ENCODE measurements at places on chromosomes 3 and 15.
A peak's percentile ranks its signal among the peaks of the same experiment; 100 is the strongest.

DNA sequence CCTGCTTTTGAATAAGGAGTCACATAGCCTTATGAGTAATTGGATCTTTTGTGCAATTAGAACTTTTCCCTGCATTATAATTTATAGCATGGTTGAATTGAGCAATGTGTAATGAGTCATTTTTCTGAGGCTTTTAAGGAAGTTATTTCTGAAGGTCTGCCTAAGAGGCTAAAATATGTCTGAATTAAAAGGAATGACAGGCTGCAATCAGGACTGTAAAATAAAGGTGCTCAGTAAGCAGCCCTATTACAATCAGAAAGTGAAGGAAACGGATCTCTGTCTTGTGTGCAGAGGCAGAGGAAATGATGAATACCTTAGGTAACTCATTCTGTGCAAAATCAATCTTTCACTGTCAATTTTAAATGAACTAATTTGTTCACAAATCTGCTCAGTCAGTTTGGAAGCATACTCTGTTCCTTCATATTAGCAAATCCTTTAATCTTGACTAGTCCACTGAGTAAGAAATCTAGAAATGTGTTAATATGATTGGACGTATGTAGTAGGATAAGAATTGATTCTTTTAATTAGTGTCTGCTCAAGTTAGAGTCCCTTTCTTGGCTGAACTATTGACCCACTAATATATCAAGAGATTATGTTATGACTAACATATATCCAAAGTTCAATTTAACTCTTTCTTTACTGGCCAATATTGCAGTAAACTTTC, 290.1 kb downstream of the ZIC1 start:
- DNase-seq: no peak

DNA sequence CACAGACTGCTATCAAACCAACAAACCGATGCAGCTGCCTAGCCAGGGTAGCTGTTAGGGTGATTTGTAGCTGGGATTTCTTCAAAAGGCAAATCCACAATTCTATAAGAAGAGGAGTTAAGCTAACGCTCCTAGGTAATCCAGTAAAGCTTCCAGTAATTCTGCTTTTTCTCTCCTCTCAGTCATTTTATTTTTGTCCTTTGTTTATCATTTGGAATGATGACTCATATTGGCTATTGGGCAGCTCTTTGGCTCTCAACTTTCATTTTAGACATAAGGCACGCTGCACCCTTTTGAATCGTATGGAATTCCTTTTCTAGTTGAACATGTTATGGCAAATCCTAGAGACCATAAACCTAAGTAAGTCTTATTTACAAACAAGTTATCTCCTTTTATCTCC, 53.2 kb upstream of the PPARG start:
- no peak for DNase-seq

- DNase-seq: no peak
These were observed 21.6 kb downstream of the CHAC1 start for GRCh38 chr15:40974879-40975278.

- DNase-seq: no peak
These were observed 67.7 kb downstream of the MGLL start for GRCh38 chr3:127754411-127755304.

- DNase-seq: peak; percentile 41
These were observed 120.9 kb downstream of the ERC2 start for GRCh38 chr3:56347219-56347871.

DNA sequence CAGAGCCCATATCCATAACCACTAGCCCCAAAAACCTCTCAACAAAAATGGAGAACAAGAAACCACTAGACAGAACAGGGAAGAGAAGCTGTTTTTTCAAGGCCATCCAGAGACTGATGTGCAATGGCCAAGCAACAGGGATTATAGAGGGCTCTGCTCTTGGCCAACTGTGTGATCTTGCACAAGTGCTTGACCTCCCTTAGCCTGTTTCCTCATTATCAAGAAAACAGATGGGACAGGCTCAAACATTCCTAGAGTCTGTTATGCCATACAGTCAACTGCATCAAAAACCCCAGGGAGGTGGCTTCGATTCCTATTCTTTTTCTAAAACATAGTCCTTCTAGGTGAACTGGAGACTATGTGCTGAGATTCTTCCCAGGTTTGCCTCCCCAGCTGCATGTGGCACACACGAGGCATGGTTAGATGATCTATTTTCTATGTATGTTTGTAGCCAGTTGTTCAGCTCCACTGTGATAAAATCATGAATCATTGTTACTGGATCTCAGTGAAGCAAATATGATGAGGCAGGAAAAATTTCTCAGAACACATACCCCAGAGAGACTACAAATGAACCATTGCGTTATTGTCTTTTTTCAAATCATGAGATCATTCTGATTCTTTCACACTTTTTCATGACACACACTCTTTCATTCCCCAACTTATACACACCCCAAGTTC, 132.9 kb upstream of the TGFBR2 start:
- DNase-seq: no peak

DNA sequence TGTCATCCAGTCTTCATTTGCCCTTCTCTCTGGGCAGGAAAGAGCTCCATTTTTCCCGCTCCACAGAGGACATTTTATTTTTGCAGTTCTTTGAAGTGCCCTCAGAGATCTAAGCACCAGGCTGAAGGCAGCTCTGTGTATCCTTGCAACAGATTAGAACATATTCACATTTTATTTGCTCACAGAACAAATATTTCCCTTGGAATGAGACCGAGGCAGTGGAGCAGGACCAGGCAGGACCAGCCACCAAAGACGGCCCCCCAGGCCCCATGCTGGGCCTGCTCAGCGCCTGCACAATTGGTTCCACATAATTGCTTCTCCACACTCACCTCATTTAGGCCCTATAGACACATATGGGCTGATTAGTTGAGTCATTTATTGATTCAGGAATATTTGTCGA, 15.7 kb upstream of the ETV5 start:
- DNase-seq: no peak

DNA sequence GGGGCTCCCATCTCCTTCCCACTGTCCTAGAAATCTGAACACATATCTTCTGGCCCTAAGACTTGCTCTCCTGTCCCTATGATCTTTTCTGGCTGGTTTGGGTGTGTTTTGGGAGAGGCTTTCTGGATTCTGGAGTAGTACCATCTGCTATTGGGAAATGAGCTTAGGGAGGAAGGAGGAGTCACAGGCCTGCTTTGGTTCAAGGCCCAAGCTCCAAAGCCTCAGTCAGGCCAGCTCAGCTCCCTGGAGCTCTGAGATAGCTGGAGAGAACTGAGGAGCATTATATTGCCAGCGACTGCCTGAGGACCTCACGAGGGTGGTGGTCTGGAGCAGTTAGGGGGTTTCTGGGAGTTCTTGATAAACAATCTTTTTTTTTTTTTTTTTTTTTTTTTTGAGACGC, 18.7 kb downstream of the RASGRF1 start:
- no peak for DNase-seq

DNA sequence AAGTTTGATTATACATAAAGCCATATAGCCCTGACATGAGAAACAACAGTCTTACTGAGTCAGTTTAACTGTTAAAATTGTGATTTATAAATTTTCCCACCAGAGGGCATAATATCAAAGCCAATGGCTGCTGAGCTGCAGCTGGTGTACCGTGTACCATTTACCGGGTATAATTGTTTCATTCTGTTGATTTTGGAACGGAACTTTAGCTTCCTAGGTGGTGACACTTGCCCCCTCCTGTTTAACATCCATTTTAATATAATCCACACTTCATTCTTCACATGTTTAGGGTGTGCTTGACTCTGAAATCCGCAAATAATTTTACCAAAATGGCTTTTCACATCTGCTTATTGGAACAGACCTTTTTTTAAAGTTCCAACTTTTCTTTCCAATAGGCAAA, 72.8 kb downstream of the SLC9A9 start:
- peak; percentile 8 for DNase-seq

- DNase-seq: no peak
These were observed 460.6 kb upstream of the MCTP2 start for GRCh38 chr15:93770788-93771187.

DNA sequence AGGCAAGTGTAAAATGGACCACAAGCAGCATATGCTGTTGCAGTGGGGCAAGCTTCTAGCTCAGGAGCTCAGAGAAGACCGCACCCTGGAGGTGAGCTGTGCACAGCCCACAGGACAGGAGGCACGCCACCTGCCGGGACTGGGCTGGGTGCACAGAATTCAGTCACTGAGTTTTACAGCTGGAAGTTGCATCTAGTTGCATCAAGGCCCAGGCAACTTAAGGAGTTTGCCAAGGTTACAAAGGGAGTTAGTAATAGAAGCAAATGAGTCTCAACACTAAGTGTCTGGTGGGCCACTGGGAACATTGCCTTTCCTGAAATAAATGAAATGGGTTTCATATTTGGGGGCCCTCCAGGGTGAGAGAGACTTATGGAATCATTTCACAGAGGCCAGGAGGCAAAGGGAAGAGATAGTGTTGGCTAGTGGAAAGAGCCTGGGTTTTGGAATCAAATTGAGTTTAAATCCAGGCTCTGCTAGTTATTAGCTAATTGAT, 36.0 kb upstream of the TIMP4 start:
- DNase-seq: no peak

GRCh38 chr15:39855400-39855799, 64.7 kb downstream of the GPR176 start:
- DNase-seq: no peak

DNA sequence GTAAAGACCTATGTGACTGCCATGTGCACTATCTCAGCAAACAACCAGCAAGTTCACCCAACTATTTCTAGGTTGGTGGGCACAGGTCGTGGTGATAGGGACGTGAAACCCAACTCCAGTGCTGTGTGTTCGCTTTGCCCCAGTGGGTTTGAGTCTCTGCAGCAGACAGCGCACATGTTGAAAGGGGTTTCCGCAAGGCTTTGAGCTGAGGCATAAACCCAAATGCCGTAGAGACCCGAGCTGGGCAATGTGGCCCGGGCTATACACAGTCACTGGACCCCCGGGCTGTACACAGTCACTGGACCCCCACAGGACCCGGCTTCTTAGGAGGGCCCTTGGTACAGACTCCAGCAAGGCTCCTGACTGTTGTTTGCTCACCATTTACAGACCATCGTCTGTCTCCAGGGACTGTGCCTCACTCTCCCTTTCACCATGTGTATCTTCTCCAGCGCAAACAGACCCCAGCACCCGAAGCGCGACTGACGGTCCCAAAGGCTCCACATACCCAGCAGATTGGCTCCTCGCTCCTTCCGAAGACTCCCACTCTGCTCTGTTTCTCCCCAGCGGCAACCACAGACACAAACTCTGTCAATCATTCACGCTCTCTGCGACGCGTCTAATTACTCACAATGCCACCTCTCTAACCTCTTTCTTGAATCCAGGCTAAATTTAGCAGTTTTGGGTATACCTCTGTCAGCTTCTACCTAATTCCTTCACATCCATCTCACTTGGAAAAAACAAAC, 31.2 kb downstream of the PCSK6 start:
- DNase-seq: no peak

DNA sequence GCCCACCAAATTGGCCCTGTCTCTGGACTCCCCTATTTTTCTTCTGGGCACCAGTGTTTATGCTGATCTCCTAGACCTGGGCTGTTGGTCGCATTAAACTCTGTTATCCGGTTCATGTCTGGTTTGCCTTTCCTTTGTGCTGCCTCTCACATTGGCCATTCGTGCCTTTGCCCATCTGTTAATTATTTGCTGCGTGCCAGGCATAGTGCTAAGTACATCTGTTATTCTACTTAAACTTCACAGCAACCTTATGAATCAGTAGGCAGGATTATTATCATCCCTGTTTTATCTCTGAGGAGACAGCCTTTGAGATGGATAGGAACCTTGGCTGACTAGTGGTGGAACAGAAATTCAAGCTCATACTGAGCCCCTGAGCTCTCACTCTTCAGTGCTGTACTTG, 76.0 kb downstream of the THSD4 start:
- no peak for DNase-seq

GRCh38 chr15:52730173-52730572, 51.0 kb upstream of the ATOSA start:
- DNase-seq: no peak

- no peak for DNase-seq
These were observed 34.5 kb downstream of the RAB27A start for GRCh38 chr15:55254916-55255679.

DNA sequence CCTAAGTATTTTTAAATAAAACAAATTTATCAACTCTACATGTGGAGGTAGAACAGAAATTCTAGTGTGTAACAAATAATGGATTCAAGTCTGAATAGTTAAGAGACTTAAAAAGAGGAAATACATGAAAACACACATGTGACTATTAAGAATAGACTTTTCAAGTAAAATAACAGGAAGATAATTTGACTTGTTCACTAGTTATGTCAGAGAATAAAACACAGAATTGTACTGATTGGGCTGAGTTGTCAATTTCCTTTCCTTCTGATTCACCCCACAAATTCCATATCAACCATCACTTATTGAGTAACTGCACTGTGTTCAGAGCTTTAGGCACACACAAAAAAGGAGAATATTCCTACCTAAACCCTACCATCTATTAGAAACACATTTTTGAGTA, 557.2 kb downstream of the TUSC7 start:
- DNase-seq: no peak

- DNase-seq: no peak
These were observed 52.2 kb upstream of the OSBPL11 start for GRCh38 chr3:125647318-125648014.

- no peak for DNase-seq
These were observed 26.0 kb upstream of the BOC start for GRCh38 chr3:113185194-113185835.

- DNase-seq: no peak
These were observed 4.9 kb downstream of the CCDC33 start for GRCh38 chr15:74240897-74241614.

DNA sequence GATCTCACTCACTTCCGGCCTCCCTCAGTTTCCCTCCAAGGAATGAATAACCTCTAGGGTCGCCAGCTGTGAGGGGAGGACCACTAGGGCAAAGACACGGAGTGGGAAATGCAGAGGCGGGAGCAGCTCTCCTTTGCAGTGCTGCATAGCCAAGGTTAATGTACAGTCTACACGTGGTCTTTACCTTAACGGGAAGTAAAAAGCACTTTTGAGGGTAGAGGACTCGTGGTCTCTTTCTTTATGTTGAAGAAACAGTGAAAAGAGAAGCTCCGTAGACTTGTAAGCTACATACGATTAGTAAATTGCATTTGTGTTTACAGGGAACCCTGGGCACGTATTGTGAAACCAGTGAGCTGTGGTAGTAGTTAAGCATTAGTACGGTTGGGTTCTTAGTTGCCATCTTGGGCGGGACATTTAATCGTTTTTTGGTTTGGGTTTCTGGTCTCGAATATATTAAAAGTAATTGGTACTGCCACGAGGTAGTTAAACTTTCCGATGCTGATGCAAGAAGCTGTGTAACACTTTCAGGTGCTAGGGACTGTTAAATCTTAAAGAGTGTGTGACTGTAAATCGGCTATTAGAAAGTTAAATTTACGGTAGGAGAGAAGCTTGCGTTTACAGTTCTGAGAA, 828 bp downstream of the U2SURP start:
- peak; percentile 25 for DNase-seq
